AG04450 (cell line): ENCODE measurements at places on chromosomes 12 and 14.

DNA sequence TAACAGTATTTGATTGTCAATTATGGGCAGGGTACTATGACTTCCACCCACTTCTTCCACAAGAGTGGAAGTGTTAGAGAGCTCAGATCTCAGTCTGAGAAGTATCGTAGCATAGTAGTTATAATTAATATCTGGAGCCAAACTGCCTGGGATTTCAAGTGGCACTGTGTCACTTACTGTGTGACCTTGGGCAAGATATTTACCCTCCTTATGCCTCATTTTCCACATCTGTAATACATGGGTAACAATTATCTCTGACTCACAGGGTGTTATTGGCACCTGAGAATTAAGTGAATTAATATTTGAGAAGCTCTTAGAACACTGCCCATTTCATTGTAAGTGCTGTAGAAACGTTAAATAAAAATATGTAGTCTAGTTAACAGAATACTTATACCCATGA is 11.5 kb downstream of the RAB21 start:
- no peak for DNase-seq

- DNase-seq, result no peak
Measured at GRCh38 chr14:61362072-61362750, 40.8 kb downstream of the PRKCH start.

DNA sequence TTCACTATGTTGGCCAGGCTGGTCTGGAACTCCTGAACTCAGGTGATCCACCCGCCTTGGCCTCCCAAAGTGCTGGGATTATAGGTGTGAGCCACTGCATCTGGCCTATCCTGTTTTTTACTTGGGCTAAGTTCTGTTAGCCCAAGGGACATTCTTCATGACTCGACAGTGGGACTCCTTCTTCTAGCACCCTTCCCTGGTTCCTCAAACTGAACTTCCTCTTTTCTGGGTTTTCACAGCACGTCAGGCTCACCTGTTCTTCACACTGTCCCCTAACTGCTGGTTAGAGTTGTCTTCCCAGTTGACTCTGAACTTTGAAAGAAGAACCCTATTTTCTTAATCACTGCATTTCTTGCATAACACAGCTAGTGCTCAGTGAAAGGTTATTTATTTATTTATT is 22.5 kb downstream of the CABP1 start:
- no peak for DNase-seq

DNA sequence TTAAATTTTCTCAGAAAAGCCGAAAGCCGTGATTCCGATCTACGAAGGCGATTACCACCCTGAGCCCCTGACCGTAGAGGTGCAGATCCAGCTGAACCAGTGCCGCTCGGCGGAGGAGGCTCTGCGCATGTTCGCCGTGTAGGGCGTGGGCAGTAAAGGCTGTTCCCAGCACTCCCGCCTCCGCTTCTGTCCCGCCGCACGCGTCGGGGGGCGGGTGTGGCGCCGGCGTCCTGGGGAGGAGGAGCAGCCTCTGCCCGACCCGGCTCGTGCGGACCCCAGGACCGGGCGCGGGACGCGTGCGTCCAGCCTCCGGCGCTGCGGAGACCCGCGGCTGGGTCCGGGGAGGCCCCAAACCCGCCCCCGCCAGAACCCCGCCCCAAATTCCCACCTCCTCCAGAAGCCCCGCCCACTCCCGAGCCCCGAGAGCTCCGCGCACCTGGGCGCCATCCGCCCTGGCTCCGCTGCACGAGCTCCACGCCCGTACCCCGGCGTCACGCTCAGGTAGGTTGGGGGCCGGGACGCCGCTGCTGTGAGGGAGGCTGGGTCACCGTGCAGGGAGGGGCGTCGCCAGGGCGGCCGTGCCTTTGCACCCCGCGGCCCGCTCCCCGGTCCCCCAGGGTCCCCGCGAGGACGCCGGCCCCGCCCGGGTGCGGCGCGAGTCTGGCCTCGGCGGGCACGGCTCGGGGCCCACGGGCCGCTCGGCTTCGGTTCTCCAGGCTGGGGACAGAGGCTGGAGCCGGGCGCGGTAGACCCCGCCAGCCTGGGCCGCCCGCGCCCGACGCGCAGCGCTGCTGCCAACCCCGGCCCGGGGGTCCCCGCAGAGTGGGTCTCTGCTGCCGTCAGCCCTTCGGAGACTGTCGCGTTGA is at the start of gene B3GNT4:
TSS of gene B3GNT4 (plus strand) at position 409 of the 866 bp plus-strand sequence. CDS start 910 bp downstream, outside the sequence.
- DNase-seq, result no peak

DNA sequence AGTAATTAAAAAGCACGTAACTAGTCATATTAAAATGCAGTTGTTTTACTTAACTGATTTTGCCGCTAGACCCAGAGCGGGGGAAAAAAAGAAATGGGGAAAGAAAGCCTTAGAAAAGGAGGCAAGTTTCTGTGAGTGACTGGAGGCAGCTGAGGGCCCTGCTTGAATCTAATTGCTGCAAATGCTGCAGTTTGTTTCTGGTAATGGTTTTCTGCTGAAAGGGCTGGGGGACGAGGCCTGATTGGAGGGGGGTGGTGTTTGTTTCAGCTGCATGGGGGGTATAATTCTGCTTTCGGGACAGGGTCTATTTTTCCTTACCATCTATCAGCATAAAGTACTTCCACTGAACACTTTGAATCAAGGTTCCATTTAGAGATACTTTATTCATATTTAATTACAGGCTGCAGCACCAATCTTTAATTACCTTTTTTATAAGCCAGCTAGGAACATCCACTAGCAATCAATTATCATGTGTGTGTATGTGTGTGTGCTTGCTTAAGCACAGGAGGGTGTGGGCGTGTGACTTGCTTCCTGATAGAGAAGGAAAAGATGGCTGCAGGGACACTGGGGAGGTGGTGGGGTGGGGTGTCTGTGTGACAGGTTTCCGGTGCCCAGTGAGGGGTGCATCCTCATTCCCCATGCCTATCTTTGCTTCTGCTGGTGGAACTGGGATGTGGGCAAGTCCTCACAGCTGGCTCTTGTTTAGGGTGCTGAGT is 83.4 kb downstream of the ADCK1 start:
- DNase-seq, result no peak

GRCh38 chr14:75654127-75654732 is 6.4 kb downstream of the ERG28 start:
- DNase-seq, result no peak

DNA sequence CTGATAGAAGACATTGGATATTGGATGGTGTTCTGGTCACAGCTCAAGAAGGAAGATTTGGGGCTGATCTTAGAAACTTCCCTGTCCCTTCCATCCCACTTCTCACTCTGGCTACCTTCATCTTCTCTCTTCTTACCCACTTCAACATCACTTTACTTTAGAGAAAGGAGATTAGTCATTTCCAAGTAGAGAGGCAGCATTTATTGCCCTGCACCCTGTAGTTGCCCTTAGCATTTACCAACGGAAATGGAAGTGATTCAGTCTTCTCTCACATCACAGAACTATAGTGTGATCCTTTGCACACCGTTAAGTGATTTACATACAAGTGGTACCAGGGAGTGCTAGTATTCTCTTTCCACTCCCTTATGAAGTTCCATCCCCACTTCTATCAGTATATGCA is 52.4 kb downstream of the PHLDA1 start:
- no peak for DNase-seq

GRCh38 chr14:104120281-104120741 is 18.1 kb upstream of the KIF26A start:
- no peak for DNase-seq

GRCh38 chr14:71050227-71050823 is 143.1 kb downstream of the PCNX1 start:
- DNase-seq, result no peak

DNA sequence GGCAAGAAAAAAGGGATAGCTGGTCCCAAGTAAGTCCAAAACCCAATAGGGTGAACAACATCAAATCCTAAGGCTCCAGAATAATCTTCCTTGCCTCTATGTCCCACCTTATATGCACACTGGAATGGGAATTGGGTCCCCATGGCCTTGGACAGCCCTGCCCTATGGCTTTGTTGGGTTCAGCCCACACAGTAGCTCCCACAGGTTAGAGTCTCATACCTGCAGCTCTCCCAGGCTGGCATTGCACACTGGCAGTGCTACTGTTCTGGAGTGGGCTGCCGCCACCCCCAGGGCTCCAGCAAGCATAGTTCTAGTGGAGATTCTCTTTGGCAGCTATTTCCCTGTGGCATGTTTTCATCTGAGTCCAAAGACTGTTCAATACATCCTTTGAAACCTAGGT is 352.4 kb upstream of the CLEC14A start:
- no peak for DNase-seq

DNA sequence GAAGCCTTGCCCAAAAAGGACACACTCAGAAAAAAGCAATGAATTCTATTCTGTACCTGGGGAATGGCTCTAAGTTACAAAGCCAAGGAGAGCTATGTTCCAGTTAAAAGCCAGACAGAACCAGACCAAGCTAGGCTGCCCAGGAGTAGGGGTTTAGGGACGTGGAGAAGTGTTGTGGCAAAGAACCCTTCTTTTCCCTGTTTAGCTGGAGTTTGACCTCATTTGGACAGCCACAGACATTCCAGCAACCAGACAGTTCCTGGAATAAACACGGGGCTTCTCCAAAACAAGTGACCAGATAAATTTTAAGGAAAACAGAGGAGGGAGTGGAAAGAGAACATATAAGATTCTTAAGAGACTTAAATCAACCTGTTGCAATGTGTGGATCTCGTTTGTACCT is 62.3 kb downstream of the GCH1 start:
- DNase-seq, result no peak

- no peak for DNase-seq
Measured at GRCh38 chr14:77325746-77326094, 4.9 kb downstream of the GSTZ1 start.

GRCh38 chr14:75987201-75987970 is 1.8 kb downstream of the IFT43 start:
- DNase-seq, result no peak
